ENCODE measurements at places on chromosomes 11 and 22.
A peak's percentile ranks its signal among the peaks of the same experiment; 100 is the strongest.

DNA sequence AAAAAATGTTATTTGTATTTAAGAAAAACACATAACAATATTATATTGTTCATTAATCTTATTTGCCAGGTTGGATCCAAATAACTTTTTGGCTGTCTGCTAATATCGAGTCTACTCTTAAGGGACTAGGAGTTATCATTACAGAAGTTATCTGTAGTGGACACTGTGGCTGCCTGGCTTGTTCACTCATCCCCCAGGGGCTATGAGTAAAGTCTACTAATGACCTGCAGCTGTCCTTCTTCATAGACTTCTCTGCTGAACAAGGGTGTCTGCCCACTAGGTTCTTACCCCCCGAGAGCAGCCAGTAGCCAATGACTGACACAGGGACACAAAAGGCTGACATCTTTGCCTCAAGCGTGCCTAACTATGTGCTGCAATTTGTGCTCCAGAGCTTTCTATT lies 69.7 kb downstream of the APIP start:
- DNase-seq, result no peak

DNA sequence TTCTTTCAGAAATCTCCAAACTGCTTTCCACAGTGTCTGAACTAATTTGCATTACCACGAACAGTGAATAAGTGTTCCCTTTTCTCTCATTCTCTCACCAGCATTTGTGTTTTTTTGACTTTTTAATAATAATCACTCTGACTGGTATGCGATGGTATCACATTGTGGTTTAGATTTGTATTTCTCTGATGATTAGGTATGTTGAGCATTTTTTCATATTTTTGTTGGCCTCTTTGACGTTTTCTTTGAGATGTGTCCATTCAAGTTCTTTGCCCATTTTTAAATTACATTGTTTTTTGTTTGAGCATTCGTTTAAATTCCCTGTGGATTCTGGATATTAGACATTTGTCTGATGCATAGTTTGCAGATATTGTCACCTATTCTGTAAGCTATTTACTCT lies 1639.6 kb upstream of the TENM4 start:
- no peak for DNase-seq

- no peak for DNase-seq
Observed at GRCh38 chr11:22467248-22467647, 129.1 kb downstream of the SLC17A6 start.

- DNase-seq, result no peak
Observed at GRCh38 chr22:27846910-27847309, 45.4 kb upstream of the MN1 start.

DNA sequence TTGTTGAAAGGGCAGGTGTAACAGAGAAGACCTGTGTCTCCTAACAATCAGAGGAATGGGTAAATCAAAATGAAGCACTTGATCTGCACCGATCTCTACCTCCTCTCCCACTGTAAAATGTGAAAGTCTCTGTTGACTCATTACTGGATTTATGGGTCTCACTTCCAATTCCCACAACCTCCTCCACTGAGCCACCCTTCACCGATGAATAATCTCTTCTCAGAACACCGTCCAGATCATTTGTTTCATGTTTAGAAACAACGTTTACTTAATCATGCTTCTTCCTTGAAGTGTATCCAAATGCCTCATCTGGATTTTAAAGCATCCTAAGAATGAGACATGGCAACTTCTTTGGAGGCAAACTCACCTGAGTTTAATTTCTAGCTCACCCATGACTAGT lies 643.6 kb downstream of the ETS1 start:
- DNase-seq, result no peak

GRCh38 chr22:33515795-33516194 lies 404.5 kb downstream of the LARGE1 start:
- no peak for DNase-seq

GRCh38 chr11:46738887-46739286 lies 19.9 kb downstream of the F2 start:
- DNase-seq, result no peak

GRCh38 chr22:47193606-47194329 lies 431.3 kb downstream of the TBC1D22A start:
- no peak for DNase-seq

GRCh38 chr11:130600139-130600538 lies 151.7 kb downstream of the ADAMTS15 start:
- no peak for DNase-seq

DNA sequence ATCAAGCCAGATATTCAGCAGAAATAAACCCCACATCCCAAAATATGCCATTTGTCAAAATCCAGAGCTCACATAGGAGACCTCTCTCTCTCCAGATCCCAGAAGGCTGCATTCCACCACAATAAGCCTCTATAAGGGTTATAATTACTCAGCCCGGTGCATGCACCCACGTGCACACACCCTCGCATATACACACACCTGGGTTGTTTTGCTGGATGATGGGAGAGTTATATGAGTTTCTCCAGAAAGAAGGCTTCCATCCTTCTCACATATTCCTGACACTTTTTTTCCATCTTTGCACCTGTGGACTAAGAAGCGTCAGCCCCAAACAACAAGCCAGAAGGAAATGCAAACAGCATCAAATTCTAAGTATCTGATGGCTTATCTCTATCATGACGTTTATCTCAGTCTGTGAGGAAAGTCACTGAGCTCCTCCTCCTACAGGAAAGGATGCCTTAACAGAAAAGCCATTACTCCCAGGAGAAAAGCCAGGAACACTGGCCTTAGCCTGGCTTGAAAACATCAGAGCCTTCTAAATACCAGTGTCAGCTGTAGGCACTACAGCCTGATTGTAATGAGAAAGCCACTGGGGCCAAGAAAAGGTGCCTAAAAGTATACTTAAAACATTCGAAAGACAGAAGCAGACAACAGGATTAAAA lies 253.2 kb downstream of the LARGE1 start:
- peak; percentile 75 for DNase-seq

DNA sequence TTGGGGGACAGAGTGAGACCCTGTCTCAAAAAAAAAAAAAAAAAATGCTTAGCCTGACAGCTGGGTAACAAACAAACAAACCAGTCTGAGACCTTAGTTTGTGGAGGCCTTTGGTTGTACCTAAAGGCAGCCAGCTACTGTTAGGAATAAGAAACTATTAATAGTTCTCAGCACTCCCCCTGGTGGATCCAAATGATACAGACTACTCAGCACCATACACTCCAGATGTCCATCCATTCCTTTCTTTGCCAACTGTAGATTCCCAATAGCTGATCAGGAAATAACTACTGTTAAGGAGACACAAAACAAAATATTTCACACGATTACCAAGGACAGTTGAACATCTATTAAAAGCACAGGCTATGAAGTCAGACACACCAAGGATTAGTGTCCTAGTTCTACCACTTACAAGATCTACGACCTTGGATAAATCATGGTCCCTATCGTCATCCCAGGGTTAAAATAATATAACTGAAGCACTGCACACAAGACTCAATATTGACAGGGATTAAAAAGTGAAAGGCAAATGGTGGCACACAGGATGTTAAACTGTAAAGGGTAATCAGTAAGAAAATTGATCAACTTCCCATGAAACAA lies 17.2 kb downstream of the CLDN25 start:
- peak; percentile 53 for DNase-seq

DNA sequence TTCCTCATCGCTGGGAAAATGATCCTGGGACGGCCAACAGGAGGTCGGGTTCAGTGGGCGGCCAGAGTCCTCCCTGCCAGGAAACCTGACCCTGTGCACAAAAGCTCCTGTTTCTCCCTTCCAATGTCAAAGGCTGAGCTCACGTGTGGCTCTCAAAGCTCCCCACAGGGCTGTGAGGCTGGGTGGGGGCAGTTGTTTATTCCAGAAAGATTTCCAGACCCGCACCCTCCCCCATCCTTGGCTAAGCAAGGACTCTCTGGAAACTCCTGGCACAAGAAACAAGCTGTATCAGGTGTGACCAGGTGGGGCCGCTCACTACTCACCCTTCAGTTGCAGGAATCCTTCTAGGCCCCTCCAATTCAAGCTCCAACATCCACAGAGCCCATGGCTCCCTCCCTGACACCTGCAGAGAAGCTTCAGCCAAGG lies 131.9 kb downstream of the SHANK2 start:
- DNase-seq, result peak; percentile 94

- DNase-seq, result no peak
Observed at GRCh38 chr22:36445158-36445668, 36.2 kb downstream of the TXN2 start.

DNA sequence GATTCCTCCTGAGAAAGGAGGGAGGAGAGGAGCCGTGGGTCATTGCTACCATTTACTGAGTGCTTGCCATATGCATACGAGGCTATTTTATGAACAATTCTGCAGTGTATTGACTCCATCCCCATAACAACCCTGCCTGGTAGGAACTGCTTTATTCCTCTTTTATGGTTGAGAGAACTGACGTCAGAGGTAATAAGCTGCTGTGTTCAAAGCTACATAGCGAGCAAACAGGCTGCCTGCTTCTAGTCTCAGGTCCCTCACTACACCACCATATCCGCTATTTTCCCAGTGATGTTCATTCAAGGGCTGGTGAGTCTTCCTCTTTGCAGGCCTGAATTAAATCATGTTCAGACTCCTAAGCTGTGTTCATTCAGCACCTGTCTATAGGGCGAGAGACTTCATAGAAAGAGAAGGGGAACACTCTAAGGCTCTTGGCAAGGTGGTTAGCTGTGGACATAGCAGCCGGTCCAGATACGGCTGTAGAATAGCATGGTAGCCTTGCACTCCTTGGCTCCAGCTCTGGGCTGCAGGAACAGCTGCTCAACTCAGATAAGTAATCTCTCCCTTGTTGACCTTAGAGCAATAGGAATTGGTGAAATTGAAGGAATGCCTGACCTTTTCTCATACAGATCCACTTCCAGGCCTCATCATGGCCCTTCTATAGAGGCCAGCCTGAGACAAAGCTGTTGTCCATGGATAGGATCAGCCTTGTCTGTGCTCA lies 82.6 kb downstream of the MICAL2 start:
- DNase-seq, result no peak

- DNase-seq, result no peak
Observed at GRCh38 chr11:14538926-14539554, 18.9 kb upstream of the PSMA1 start.

DNA sequence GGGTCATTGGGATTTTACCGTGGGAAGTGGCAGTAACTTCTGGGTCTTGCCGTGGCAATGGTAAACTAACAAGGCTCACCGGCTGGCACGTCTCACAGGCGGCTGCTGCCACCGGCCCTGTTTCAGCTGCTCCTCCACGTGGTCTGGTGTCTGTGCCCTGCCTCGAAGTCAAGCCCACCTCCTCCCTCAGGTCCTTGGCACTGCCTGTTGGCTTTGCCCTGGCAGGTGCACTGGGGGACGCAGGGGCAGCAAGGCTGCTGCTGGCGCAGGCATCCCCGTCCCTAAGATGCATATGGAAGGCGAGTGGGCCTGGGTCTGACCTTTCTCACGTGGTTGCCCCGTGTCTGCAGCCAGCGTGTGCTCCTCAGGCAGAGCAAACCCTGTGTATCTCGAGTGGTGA lies 783.6 kb downstream of the BRD1 start:
- DNase-seq, result no peak

- DNase-seq, result no peak
Observed at GRCh38 chr22:35605369-35605680, 11.8 kb downstream of the MB start.

GRCh38 chr22:33081686-33082590 lies 23.8 kb upstream of the SYN3 start:
- no peak for DNase-seq

DNA sequence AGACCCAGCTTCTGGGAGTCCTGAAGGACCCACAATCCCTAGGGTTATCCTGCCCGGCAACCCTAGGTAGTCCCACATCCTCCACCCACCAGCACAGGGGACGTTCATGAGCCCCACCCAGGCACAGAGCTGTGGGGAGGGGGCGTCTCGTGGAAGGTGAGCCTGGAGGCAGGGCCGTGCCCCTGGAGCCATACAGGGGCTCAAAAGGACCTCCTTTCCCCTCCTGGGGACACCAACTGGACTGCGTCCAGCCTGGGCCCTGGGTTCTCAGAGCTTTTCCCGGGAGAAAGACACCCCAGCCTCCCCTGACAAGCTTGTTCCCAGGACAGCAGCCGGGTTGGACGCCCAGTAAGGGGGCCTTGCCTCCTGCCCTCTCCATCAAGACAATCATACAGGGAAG lies 78.4 kb downstream of the BRD1 start:
- DNase-seq, result no peak

- DNase-seq, result no peak
Observed at GRCh38 chr11:128458321-128458720, 129.0 kb downstream of the ETS1 start.

- DNase-seq, result no peak
Observed at GRCh38 chr22:22616636-22617035, 27.8 kb upstream of the GGTLC2 start.

DNA sequence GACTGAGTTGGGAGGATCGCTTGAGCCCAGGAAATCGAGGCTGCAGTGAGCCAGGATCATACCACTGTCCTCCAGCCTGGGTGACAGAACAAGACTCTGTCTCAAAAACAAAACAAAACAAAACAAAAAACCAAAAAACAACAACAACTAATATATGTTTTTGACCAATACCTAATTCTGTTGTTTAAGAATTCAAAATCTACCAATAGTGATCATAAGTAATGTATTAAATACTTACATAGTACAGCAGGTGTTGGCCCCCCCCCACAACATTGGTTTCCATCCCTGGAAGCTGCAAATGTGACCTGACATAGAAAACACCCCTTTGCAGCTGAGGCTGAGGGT lies 74.7 kb downstream of the KCNQ1 start:
- no peak for DNase-seq

DNA sequence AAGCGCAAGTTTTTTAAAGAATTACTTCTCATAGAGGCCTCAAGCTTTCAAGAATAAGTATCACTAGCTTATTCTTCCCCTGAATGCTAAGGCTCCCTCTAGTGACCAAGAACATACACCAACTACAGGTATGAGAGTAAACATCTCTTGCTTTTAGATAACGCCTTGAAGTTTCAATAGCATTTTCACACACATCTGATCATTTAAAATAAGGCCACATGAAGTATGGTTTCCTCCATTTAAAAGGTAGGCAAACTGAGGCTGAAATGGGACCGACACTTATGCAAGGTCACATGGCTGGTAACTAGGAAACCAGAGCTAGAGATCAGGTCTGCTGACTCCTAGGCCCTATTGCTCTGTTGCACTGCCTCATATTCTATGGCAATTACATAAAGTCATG lies 66.5 kb downstream of the CCDC34 start:
- peak; percentile 74 for DNase-seq

- no peak for DNase-seq
Observed at GRCh38 chr11:64923151-64923661, 1.3 kb upstream of the PPP2R5B start.

DNA sequence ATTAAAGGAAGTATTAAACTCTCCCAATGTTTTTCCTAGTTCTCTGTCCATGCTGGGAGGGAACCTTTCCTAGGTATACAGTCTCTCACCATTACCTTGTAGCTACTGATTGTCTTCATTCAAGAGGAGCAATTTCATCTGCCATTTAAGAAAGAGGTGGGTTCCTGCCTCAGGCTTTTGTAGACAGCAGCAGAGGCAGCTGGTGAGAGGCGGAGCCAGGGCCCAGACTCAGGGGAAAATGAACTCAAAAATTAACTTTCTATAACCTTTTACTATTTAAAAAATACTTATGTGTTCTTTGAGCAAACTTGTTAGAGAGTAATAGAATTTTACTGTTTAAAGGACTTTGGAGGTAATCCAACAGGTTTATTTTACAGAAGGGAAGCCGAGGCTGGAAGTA lies 133.0 kb downstream of the SNX19 start:
- no peak for DNase-seq
